Germinal center (tissue), 1 donor: ENCODE measurements at places on chromosomes 2 and 18.

- DNase-seq = no peak
These were observed 85.7 kb downstream of the SEPTIN10 start for GRCh38 chr2:109527846-109528705.

DNA sequence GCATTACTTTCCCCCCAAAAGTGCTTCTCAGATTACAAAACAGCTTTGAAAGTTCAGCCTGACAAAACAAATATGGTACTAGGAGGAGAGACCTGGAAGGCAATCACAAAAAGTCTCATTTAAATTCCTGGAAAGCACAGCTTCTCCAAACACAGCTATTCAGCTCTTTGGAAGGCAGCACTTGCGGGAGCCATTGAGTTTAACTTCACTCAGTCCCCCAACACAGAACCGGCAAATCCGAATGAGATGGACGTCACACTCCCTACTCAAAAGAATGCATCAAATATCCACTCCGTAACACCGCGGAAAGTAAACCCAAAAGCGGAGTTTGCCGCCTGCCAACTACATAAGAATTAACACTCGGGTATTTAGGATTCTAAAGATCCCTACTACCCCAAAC, 638 bp downstream of the ST6GAL2 start:
- no peak for DNase-seq

DNA sequence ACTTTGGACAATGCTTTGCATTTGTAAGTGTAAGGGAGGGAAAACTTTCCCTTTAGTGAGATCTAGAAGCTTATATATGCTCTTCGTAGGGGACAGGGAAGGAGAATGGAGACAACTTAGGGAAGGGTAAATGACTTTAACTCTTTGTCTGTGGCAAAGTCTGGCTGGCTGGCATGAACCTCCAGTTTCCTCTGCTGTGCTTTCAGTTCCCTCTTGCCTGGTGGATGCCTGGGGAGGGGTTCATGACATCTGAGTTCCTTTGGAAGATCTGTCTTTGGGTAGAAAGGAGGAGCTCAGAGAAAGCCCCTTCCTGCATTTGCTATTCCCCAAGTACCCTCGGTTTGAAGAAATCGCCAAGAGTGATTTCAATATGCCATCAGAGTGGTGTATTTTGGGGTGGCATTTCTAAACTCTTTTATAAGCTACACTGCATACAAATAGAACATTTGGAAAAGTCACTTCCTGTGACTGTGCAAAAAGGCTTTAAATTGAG, 143.6 kb downstream of the VAPA start:
- DNase-seq = no peak

GRCh38 chr2:206996556-206997065, 57.3 kb downstream of the CPO start:
- no peak for DNase-seq

- DNase-seq = no peak
These were observed 27.7 kb upstream of the DOCK10 start for GRCh38 chr2:225069966-225070365.

DNA sequence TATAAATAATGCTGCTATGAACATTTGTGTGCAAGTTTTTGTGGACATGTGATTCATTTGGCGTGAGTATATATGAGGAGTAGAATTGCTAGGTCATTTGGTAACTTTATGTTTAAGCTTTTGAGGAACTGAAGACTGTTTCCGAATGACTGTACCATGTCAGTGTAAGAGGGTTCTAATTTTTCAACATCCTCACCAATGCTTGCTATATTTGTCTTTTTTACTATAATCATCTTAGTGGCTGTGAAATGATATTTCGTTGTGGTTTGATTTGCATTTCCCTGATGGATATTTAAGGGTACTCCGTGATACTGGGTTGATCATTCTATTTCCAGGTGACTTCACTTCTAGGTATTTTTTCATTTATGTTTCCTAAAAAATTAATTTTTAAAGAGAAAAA, 241.1 kb downstream of the BCL2 start:
- no peak for DNase-seq

DNA sequence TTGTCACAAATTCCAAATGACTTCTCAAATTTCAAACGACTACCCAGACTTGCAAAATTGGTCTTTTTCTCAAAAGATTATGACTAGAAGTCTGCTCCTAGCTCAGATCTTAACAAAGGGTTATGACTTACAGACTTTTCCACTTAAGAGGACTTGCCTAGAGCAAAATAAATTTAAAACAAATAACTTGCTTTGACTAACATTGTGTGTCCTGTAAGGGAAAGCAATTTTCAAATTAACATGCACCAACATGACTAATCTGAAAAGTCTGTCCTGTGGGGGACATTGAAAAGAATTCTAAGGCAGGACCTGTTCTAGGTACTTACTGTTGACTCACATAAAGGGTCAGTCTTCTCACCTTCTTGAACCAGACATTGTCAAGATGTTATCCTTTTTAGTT, 53.5 kb upstream of the TMEM200C start:
- DNase-seq = no peak
